ENCODE measurements at places on chromosomes 1 and 21.

DNA sequence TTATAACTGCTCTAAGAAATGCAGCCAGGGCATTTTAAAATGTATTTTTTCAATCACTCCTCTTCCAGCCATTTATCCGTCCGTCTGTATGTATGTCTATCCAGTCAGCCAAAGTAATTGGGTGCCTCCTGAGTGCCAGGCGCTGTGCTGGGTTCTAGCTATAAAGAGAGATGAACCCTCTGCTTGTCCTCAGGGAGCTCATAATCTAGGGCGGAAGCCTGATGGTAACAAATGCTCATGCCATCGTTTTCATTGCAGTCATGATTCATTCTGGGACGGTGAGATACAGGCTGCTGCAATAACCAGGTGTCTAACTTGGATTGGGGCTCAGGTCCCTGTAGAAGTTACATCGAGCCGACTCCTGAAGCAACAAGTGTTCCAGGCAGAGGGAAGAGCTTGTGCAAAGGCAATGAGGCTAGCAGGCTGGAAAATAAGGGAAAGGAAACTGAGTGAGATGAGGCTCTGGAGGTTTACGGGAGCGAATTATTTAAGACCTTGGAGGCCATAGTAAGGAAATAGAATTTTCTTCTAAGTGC, 11.6 kb downstream of the IFI6 start:
- H3K27ac ChIP-seq = peak overlapping the region; percentile 99
- DNase-seq = no peak
- peak overlapping the region; percentile 53 for H3K4me3 ChIP-seq
- no peaks in the 10 kb centered on the region for H3K27me3 ChIP-seq

DNA sequence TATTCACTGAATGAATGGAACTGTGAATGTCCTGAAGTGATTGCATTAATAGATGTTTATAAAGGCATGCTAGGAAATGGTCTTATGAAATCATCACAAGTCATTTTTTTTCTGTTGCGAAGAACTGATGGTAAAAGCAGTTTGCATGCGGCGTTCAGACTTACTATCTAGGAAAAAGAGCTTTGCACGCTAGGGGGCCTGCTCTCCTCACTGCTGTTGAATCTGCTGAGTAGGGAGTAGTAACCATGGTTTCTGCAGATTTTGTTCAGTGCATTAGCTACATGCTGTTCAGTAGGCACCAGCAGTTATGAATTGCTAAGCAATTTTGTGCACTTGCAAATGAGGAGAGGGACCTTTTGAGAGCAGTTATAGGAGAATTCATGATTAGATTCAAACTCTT, 57.9 kb downstream of the CENPF start:
- no peaks in the 10 kb centered on the region for H3K27me3 ChIP-seq
- H3K36me3 ChIP-seq = no peaks in the 10 kb centered on the region
- no peaks in the 10 kb centered on the region for H3K4me1 ChIP-seq
- no peak overlapping the region for H3K4me3 ChIP-seq

GRCh38 chr21:22993822-22994574, 1995.8 kb downstream of the NCAM2 start:
- DNase-seq = no peak
- H3K4me1 ChIP-seq = no peaks in the 10 kb centered on the region
- H3K27ac ChIP-seq = no peak overlapping the region
- H3K4me3 ChIP-seq = no peak overlapping the region
- H3K27me3 ChIP-seq = no peaks in the 10 kb centered on the region
- H3K36me3 ChIP-seq = no peaks in the 10 kb centered on the region

DNA sequence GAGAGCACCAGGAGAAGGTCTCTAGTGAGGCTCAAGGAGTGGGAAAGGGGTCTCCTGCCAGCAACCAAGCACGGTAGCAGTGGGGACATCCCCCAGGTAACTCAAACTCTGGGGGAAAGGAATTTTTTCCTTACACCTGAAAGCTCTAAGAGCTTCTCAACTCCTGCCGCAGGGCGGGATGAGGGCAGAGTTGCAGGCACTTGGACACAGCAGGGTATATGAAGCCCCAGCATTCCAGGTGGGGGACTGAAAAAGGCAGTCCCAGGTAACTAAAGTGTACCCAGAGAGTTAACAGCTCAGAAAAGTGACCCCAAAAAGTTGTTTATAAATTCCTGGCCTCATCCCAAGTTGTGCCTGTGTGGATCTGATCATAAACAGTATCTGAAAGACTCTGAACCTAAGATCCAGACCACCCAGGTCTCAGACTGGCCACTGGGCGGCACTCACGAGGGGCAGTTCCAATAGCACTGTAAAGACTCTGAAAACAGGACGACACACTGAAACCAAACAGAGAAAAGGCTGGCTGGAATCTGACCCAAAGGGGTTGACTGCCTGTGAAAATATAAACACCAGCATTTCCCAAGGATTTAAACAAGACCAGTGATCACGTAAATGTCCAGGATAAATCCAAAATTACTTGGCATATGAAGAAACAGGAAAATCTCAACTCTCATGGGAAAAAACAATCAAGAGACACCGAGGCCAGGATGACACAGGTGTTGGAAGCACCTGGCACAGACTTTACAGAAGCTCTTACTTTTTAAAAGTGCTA, 47.5 kb downstream of the HSF2BP start:
- DNase-seq = no peak
- no peak overlapping the region for H3K4me3 ChIP-seq
- H3K4me1 ChIP-seq = no peaks in the 10 kb centered on the region

DNA sequence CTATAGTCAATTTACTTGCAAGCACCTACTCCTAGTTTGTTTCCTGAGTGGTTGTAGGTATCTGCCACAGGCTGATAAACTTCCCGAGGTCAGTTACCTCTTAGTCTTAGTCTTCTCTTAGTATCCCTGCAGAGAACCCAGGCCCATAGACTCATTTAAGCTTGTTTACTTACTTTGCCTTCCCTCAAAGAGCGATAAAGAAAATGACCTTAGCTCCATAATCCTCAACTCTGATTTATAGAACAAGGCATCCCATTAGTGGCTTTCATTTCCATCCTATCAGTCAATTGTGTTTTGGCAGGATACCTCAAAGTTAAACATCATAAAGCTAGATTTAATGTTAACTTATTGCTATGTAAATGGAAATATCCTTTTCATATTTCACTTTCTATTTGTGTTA, 119.7 kb downstream of the UCHL5 start:
- H3K36me3 ChIP-seq = no peaks in the 10 kb centered on the region
- no peaks in the 10 kb centered on the region for H3K4me1 ChIP-seq
- H3K4me3 ChIP-seq = no peak overlapping the region
- no peaks in the 10 kb centered on the region for H3K27me3 ChIP-seq
- no peak for DNase-seq

GRCh38 chr1:225684741-225685140, 31.8 kb upstream of the ENAH start:
- no peak overlapping the region for H3K4me3 ChIP-seq
- no peak overlapping the region for H3K27ac ChIP-seq
- no peaks in the 10 kb centered on the region for H3K27me3 ChIP-seq
- no peaks in the 10 kb centered on the region for H3K36me3 ChIP-seq
- no peak for DNase-seq
- H3K4me1 ChIP-seq = no peaks in the 10 kb centered on the region

All from esophagus squamous epithelium (tissue), 5 donors.